ENCODE measurements at places on chromosomes 7 and 10. TPM values are rescaled to one million over a fixed set of nuclear protein-coding genes. Genes with fewer than 3 reads are reported as not detected.

The IL15RA gene
- total RNA-seq = 10.9 TPM

The RARRES2 gene
- total RNA-seq = 178 TPM

The HEPACAM2 gene
- not detected for total RNA-seq

The SPDYE16 gene
- 0.34 TPM for total RNA-seq

The CASP2 gene
- 12.4 TPM for total RNA-seq

The PTF1A gene
- not detected for total RNA-seq

The SLC13A1 gene
- not detected for total RNA-seq

The NPFFR1 gene
- 0.12 TPM for total RNA-seq

The GJD4 gene
- total RNA-seq = not detected

The HOXA1 gene
- total RNA-seq = 0.12 TPM

Data from left cardiac atrium (tissue), 4 donors.